ENCODE measurements at places on chromosomes 16 and 17.

DNA sequence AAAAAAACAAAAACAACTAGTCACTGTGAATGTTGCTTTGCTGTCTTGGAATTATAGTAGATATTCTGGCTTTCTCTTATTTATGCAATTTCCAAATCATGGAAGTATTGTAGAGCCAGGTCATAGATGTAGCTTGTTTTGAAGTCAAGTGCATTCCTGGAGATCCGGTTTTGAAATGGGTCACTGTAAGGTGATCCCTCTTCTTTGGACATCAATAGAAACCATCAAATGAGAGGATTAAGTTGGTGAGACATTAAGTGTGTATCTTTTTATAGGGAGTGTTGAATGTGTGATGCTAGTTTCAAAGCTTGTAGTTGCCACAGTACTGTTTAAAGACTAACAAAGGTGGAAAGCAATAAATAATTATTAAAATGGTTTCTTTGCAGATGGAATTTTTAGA is 4.5 kb downstream of the PRKAR1A start:
- DNase-seq, result no peak

DNA sequence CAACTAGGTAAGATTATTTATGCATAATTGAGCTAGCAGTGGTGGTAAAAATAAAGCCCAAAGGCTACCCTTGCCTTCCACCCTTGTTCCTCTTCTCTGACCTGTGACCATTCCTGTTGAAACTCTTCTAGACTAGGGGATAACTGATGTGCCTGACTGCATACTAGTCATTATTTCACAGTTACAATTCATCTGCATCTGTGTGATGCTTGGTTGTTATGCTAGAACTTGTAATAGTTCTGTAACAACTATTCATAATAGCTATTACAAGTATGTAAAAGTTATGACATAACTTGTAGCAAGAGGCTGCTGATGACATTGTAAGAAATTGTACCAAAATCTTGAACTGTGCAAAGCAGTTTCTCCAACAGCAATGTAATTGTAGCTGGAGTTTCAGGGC is 2.4 kb upstream of the VAC14 start:
- no peak for DNase-seq

DNA sequence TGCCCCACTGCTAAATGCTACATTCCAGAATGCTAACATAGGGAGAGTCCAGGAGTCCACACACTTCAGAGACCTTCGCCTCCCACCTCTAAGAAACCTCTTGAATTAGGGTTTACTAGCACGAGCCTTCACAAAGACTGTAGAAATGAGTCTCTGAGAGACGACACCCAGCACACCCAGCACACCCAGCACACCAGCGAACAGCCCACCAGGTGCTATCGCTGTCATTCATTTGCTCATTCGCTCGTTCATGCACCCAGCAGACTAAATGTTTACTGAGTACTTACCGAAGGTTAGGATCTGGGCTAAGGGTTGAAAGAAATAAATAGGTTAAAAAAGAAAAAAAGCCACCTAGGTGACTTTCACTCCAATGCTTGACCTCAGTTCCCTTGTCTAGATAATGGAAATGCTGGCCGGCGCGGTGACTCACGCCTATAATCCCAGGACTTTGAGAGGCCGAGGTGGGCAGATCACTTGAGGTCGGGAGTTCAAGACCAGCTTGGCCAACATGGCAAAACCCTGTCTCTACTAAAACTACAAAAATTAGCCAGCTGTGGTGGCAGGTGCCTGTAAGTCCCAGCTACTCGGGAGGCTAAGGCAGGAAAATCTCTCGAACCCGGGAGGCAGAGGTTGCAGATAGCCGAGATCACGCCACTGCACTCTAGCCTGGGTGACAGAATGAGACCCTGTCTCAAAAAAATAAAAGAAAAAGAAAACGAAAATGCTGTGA is 100.8 kb downstream of the ADCY9 start:
- DNase-seq, result no peak

DNA sequence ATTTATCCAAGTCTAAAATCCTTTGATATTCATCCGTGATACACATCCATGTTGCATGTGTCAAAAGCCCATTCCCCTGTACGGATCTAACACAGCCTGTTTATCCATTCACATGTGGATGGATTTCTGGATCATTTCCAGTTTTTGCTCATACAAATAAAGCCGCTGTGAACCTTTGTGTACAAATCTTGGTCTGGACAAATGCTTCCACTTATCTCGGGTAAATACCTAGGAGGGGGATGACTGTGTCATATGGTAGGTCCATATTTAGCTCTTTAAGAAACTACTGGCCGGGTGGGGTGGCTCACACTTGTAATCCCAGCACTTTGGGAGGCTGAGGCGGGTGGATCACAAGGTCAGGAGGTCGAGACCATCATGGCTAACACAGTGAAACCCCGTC is 6.3 kb upstream of the TBCD start:
- no peak for DNase-seq

- peak; percentile 40 for DNase-seq
These were observed 78.3 kb downstream of the RPA1 start for GRCh38 chr17:1907909-1908698.
